ENCODE measurements at places on chromosomes 7 and 10.

DNA sequence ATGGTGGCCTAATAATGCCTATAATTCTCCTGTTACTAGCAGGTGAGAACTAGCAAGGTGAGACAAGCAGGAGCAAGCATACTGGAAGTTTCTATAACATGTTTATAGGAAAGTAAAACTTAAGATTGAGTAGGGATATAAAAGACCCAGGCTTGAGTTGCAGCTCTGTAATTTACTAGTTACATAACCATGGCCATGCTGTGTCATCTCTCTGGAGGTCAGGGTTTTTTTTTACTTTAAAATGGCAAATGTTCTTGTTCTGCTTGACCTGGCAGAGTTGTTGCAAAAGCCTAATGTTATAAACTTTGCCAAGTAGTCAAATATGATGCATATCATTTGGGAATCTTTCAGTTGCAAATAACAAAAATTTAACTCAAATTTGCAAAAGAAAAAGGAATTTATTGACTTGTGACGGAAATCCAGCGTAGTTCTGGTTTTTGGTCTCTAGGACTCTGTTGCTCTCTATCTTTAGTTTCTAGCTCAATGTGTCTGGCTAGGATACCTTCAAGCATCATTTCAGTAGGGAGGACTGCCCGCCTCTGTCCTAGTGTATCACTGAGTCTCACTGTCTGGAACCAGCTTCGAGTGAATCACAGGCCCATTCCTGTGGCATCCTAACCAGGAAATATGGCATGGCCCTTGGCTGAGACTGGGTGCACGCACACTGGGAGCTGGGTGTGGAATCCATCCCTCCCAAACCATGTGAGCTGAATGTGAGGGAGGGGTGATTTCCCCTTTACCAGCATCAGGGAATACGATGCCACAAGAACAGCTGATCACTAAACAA is 67.9 kb downstream of the ADAM22 start:
- DNase-seq, result no peak

DNA sequence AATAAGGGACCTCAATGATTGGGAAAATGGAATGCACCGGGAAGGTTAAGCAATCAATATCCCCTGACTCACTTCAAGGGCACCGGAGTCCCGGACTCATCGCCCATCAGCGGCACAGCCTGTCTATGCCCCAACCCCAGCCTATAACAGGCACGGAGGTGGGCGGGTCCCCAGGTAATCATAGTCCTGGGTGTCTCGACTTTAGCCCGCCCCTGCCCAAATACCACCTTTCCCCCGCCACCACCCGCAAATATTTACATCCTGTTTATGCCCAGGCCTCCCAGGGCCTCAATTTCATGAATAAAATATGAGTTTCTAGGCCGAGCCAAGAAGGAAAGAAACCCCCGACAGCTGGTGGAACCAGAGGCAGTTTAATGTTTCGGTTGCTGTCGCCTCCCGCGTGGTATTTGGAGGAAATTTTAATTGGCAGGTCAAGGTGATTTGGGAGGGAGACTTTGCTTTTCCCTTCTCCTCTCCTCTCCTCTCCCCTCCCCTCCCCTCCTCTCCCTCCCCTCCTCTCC is 15.6 kb upstream of the RFC2 start:
- no peak for DNase-seq

GRCh38 chr7:47221826-47222225 is 360.1 kb downstream of the TNS3 start:
- no peak for DNase-seq

GRCh38 chr10:130740166-130740565 is 571.4 kb downstream of the TCERG1L start:
- DNase-seq, result no peak

- no peak for DNase-seq
These were observed 2.4 kb downstream of the ACTA2 start for GRCh38 chr10:88949912-88950837.

Measured in cortex of kidney (tissue), 1 donor.